Central memory CD4-positive, alpha-beta T cell (primary cell): ENCODE measurements at places on chromosomes 5 and 9.
A peak's percentile ranks its signal among the peaks of the same experiment; 100 is the strongest.

DNA sequence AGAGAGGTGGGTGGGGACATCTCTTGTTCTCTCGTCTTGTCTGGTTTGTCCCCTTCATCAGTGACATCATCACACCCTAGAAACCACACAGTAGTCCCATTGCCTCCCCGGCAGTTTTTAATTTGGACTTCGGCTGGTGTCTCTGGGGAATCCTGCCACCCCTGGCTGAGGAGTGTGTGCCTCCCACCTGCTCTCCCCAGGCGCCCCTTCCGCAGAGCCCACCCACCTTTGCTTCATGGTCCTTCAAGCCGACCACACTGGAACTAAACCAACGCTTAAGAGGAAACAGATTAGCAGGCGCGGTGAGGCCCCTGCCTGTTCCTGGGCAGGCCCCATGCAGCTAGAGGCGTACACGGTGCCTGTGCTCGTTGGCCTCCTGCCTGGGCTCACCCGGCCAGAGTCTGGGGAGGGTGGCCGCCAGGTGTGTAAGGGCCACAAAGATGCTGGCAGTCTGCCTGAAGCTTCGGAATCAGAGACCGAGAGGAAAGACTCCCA, 107.6 kb upstream of the SPRY4 start:
- DNase-seq = peak; percentile 44

GRCh38 chr5:125410537-125411070, 664.2 kb upstream of the ZNF608 start:
- DNase-seq = no peak

- no peak for DNase-seq
Observed at GRCh38 chr5:511476-511875, 12.8 kb downstream of the SLC9A3 start.

DNA sequence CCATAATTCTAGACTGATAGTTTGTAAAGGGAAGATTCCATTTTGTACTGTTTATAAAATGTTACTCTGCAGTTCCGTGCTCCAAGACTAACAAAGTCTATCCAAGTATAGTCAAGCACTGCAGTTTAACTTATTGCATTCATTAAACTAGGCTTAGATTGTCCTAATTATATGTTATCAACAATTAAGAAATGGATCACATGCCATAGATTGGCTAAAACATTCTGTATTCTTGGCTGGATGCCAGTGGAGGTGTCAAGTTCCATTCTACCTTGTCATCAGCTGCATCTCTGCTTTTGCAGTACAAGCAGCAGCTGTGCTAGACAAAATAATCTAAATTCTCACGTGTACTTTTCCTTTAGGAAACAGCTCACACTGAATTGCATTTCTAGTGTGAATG, 69.4 kb upstream of the MEF2C start:
- no peak for DNase-seq

GRCh38 chr9:96289392-96289791, 12.6 kb downstream of the HSD17B3 start:
- DNase-seq = no peak

- DNase-seq = no peak
Observed at GRCh38 chr5:171201310-171201709, 107.7 kb upstream of the TLX3 start.

GRCh38 chr9:124717597-124717996, 53.5 kb downstream of the NR6A1 start:
- no peak for DNase-seq

- DNase-seq = no peak
Observed at GRCh38 chr5:21654556-21654955, 1198.6 kb downstream of the CDH12 start.
